Dermis microvascular lymphatic vessel endothelial cell (primary cell): ENCODE measurements at places on chromosomes 5 and 9.

DNA sequence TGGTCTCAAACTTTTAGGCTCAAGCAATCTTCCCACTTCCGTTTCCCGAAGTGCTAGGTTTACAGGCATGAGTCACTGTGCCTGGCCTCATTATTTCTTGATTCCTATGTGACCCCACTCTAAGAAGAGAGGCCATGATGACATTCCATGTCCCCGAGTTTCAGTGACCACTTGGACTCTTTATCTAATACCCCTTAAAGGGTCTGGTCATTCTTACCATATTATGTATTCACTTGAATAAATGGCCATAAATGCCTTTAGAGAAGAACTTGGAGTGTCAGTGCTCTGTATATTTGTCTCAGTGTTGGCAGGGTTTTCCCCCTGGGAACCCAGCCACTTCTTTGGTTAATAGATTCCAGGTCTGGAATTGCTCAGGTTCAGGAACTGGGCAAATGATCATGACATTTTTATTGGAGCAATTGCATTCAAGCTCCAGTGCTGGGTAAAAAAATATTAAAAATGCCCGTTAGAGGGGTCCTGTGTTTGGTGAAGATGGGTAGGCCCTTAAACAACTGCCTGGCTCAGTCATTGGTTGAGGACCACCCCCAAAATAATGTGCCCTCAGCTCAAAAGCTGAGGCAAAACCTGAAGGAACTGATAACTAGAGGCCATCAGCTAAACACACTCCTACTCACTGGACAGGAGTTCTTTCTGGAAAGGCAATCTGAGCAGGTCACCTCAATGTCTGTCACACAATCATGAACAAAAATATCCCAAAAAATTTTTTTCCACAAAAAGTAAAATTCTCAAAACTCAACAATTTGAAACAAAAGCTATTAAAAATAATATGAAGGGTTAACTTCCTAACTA is 186.6 kb upstream of the ZNF608 start:
- no peak for DNase-seq

DNA sequence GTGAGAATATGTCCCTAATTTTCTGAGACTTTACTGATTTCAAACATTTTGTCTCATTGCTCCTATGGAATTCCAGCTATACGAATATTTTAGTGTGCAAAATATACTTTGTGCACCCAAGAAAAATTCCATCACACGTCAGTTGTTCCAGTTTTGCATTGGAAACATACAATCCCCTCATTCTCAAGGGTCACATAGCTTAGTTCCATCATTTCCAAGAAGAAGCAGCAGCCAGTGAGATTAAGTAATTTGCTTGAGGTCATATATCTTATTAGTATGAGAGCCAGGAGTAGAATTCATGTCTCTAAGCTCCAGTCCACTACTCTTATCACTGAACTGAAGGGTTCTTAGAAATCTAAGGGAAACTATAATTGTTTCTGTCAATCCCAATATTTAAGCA is 746.7 kb upstream of the C9orf72 start:
- no peak for DNase-seq

DNA sequence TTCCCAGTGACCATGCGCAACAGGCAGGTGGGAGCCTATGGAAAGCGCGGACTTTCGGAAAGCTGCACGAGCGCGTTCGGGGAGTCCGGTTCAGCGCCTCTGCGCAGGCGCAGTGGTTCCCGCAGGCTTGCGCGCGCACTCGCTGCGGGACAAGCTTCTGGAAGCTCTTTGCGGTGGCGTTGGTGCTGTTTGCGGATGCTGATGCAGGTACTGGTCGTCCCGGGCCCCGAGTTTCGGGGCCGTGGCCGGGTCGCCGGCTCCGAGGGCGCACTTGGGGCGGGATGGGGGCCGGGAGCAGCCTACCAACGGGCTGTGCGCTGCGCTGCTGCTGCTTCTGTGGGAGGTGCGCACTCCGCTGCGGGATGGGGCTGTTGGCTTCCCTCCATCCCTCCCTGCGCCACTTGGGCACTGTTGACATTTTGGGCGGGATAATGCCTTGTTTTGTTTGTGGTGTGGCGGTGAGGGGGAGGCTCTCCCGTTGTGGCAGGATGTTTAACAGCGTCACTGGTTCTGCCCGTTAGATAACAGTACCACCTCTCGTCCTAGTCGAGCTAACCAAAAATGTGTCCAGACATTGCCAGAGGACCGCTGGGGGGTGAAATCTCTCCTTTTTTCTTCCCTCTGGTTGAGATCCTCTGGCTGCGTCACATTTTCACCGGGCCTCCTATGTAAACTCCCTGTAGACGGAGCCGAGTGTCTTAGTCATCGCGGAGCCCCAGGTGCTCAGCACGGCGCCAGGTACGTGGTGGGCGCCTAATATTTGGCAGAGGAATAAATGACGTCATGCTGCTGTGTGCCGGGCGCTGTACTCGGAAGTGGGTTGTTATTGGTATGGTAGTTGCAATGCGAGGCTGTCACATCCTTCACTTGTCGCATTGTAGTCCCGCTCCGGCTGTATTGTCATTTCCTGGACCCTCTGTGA is at the start of gene ZNF483:
Gene ZNF483 (plus strand): TSS at position 124 of the 922 bp plus-strand sequence. CDS start 2,217 bp downstream, outside the sequence.
- DNase-seq, result peak; percentile 52

GRCh38 chr5:91797576-91797975 is 414.5 kb upstream of the ARRDC3 start:
- no peak for DNase-seq

GRCh38 chr9:127174386-127175318 is 52.2 kb upstream of the ANGPTL2 start:
- peak; percentile 46 for DNase-seq

GRCh38 chr5:31121224-31121623 is 72.3 kb upstream of the CDH6 start:
- no peak for DNase-seq

DNA sequence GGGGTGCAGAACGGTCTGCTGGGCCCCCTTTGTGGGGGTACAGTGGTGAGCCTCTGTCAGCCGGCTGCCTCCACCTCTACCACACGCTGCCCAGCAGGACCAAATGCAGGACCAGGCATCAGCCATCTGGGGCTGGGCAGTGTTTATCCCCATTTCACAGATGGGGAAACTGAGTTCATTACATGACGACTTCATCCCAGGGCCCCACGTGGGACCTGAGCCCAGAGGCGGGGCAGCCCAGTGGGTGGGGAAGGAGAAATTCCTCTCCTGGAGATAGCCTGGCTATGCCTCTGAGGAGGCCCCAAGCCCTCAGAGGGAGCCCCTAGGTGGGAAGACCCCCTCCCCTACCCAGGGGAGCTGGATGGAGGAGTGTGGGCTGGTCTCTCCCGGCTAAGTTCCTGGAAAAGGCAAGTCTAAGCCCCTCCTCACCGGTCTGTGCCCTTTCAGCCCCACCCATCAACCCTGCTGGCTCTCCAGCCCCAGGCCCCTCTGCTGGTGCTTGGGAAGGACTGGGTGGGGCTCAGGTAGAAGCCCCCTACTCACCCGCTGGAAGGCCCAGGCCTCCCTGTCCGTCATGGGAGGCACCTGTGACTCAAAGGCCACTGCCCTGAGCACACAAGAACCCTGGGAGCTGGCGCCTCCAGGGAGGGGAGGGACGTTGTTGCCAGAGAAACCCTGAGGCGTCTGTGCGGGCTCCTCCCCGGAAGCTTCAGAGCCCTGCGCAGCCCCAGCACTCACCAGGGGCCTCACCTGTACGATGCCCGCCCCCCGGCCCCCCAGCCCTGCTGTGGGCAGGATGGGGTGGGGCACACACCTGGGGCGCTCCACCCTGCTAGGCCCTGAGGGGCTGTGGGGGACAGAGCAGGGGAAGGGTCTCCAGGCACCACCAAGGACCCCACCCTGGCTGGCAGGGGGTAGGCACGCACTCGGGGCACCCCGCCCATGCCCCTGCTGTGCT is 7.4 kb upstream of the CCDC187 start:
- DNase-seq, result no peak

DNA sequence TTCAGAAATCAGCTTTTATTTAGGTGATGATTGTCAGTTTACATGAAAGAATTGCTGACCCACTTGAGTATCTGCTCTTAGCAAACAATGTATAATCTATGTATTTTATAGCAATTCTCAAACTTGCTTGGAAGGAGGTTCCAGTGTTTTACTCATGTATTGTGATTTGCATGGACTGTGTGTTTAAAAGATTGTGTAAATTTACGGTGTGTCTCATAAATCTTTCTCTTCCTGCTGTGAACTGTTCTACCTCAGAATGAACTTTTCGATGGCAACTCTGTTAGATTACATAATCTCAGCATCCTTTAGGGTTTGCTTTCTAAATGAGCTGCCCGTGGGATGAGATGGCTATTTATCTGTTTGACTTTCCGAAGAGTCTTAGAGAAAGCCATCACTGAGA is 122.5 kb downstream of the MEF2C start:
- no peak for DNase-seq

- DNase-seq, result no peak
Observed at GRCh38 chr5:107005653-107006052, 665.1 kb downstream of the EFNA5 start.

DNA sequence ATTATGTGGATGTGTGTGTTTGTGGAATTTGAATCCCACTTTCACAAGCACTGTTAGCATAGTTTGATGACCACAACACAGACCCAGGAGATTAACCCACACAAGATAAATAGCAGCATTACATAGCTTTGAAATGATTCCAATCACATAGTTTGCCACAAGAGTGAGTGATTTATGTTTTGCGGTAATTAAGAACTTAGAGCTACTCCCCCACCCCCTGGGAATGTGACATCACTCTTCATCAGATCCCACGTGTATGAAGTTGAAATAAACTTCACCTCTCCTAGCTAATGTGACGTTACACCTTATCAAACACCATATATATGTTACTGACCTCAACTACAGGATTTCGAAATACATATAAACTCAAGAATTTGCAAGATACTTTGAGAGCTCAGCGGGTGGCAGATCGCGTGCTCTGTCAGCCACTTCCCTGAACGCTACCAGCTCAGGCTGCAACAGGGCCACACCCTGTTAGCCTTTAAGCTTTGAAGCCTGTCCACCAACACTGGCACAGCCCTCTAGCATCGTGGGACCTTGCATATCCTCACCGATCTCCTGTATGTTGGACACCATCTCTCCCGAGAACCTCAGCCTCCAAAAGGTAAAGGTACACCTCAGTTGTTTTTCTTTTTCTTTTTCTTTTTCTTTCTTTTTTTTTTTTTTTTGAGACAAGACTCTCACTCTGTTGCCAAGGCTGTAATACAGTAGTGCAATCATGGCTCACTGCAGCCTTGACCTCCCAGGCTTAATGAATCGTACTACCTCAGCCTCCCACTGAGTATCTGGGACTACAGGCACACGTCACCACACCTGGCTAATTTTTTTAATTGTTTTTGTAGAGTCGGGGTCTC is 1.7 kb upstream of the AGTPBP1 start:
- no peak for DNase-seq

DNA sequence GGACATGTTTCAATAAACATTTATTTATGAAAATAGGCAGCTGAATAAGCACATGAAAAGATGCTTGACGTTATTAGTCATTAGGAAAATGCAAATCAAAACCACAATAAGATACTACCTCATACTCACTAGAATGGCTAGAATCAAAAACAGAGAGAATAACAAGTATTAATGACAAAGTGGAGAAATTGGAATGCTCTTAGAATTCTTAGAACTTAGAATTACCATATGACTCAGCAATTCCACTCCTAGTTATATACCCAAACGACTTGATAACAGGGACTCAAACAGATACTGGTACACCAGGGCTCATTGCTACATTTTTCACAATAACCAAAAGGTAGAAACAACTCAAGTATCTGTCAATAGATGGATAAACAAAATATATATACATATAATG is 15.1 kb upstream of the TRIM36 start:
- no peak for DNase-seq

- DNase-seq, result no peak
Observed at GRCh38 chr5:178215280-178216002, 11.1 kb downstream of the HNRNPAB start.

DNA sequence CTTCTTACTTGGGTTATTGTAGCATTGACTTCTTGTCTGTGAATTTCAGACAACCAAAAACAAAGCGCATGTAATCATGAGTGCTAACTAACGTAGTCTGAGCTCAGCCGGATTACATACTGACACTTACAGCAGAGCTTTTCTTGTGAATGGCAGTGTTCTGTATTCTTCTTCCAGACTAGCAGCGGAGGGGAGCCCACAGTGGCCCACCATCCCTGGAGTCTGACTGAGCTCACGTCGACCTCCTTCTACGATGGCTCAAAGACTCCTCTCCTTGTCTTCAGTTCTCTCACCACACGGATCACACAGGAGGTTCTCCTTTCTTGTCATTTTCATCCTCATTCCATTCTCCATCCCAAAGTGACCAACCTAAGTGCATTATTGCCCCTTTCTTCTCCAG is 211.4 kb downstream of the CHSY3 start:
- DNase-seq, result no peak

DNA sequence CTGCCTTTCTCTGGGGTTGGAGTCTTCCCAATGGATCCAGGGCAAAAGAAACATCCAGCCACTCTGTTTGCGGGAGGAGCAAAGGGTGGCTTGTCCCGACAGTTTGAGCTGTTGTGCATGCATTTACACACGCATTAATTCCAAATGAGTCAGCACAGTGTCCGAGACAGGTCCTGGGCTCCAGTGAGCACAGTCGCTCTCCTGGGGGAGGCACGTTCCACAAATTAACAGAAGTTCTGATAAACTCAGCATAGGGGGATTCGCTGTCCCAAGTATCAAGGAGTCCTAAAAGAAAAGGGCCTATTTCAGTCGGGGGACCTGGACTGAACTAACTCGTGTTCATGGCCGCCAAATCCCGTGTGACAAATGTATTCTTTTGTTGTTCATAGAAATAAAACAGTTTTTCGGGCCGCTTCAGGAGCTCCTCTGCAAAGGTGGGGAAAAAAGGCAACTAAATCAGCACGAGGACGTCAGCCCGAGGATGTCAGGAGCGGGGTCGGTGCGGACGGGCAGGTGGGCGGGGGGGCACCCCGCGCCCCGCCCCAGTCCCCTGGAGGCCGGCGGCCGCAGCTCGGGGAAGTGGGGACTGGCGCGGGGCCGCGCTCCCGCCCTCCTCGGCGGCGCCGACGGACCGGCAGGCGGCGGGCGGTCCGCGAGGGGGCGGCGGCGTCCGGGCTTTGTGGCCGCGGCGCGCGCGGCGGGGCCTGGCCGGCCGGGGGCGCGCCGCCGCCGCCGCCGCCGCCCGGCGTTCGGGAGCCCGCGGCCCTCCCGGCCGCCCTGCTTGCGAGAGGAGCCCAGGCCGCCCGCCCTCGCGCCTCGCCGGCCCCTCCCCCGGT is at the start of gene MSANTD3:
Gene MSANTD3 (plus strand): TSS at position 614 of the 836 bp plus-strand sequence. CDS start 14,796 bp downstream, outside the sequence.
- peak; percentile 72 for DNase-seq

GRCh38 chr5:73155271-73156222 is 17.4 kb upstream of the TMEM174 start:
- no peak for DNase-seq

DNA sequence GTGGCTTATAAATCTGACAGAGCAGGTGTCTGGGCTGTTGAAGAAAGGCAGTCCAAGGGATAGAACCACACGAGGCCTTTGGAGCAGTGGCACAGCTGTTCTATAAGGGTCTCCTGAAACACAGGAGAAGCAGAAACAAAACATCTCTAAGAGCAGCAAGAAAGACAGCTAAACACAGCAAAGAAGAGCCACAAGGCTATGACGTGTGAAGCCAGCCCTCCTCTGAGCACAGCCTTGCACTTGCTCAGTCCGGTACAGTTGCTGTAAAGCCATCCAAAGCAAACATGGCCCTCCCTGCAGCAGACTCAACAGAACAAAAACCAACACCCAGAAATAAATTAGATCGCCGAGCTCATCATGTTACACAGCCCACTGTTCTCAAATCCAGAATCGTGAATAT is 2.6 kb upstream of the GZMK start:
- DNase-seq, result no peak

GRCh38 chr9:109950710-109951443 is 170.9 kb downstream of the PALM2AKAP2 start:
- no peak for DNase-seq
